Left forelimb (tissue), 1 donor: ENCODE measurements at places on chromosomes 5 and 9.

- no peak for DNase-seq
Observed at GRCh38 chr5:117393125-117393524, 818.5 kb upstream of the SEMA6A start.

DNA sequence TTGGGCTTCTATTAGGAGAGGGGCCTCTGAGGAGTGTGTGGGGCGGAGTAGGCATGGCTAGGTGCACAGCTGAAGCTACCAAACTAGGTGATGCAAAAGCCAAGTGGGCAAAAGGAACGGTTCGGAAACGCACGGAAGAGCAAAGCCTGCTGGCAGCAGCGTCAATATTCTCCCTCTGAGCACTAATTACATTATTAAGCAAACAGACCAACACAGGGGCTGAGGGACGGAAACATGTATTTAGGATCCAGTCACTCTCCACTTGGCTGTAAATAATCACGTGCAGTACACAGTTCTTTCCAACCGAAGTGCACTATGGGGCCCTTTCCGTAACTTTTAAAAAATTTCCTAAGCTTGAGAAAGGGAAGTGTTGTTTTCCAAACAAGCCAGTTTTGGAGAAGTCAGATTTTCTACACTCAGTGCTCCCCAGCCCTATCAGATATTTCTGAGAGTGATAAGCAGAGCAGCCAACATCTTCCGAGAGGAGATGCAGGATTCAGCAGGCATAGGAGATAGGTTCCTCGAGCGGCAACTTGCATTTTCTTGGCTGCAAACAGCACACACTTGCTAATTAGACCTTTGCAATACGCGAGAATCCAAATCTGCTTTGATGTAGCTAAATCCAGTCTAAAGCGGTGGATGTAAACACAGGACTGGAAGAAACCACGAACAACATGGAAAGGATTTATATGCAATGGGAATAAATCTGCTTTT, 217.2 kb upstream of the TBCA start:
- DNase-seq, result no peak

GRCh38 chr5:147701468-147701867, 81.1 kb downstream of the JAKMIP2 start:
- no peak for DNase-seq

GRCh38 chr5:100800562-100800961, 102.5 kb downstream of the ST8SIA4 start:
- DNase-seq, result no peak

GRCh38 chr9:117377046-117377445, 37.8 kb downstream of the ASTN2 start:
- no peak for DNase-seq

GRCh38 chr9:3224931-3225330, 300.9 kb downstream of the RFX3 start:
- DNase-seq, result no peak

DNA sequence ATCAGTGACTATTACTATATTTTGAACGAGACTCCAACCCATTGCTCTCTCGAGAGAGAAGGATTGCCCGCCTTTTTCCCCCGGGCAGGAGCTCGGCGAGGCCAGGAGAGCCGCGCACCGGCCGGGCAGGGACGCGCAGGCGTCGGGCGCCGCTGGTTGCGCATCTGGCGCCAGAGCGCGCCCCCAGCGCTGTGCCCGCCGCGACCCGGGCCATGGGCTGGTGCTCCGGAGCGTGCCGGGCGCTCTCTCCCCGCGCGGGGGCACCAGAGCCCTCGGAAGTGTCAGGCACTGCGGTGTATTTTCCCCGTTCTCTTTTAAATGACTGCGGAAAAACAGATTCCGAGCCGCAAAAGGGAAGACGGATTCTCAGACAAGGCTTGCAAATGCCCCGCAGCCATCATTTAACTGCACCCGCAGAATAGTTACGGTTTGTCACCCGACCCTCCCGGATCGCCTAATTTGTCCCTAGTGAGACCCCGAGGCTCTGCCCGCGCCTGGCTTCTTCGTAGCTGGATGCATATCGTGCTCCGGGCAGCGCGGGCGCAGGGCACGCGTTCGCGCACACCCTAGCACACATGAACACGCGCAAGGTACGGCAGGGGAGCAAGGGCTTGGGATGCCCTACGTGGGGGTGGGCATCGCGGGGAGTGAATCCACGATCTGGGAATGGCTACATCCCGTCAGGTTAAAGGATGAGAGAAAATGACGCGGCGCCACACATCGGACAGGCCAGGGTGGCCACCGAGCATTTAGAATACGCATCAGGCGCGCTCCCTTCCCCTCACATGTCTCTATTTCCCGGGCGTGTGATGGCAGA, 1.1 kb upstream of the NTRK2 start:
- DNase-seq, result peak; percentile 90

- DNase-seq, result no peak
Observed at GRCh38 chr9:94987731-94988130, 261.2 kb downstream of the AOPEP start.

GRCh38 chr5:72438141-72438540, 69.1 kb downstream of the ZNF366 start:
- DNase-seq, result no peak

GRCh38 chr5:116686438-116686837, 111.8 kb upstream of the SEMA6A start:
- no peak for DNase-seq

DNA sequence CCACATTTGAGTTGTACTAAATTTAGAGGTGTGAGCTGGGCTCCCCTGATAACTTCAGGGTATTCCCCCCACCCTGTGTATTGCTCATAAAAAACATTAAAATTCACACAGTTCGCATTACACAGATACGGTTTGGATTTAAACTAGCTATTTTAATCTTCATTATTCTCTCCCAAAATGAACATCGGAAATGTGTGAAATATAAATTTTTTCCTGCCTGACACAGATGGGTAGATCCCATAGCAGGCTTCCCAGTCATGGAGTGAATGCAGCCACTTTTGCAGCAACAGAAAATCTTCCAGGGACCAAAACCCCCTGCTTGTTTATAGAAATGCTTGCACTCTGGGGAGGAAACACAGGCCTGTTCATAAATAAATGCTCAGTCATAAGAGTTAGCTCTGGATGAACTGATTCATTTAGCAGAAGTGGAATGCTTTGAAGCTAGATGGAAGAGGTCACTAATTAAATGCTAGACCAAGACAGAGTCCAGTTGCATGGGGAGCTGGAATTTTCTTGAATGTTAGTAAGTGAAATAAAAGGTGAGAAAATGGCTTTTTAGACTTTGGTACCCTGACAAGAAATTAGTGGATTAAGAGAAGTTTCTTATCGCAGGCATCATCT, 115.6 kb downstream of the PDE8B start:
- DNase-seq, result no peak

GRCh38 chr9:87372356-87372851, 125.3 kb upstream of the DAPK1 start:
- DNase-seq, result no peak

- no peak for DNase-seq
Observed at GRCh38 chr5:40441733-40442132, 238.0 kb upstream of the PTGER4 start.

DNA sequence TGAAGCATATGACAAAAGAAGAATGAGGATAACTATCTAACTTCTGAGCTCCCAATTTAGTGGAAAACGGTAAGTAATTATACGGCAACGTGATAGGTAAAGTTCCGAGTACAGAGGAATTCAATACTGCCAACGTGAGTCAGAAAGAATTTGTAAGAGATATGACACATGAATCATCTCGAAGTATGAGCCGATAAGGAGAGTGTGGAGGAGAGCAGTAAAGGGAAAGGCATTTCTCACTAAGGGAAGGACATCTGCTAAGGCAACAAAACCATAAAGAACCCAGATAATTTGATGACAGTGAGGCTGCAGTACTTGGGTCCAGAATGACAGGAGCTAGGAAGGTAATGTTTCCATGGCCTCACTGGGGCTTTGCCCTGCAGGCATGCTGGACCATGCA, 11.0 kb downstream of the MPDZ start:
- DNase-seq, result no peak

DNA sequence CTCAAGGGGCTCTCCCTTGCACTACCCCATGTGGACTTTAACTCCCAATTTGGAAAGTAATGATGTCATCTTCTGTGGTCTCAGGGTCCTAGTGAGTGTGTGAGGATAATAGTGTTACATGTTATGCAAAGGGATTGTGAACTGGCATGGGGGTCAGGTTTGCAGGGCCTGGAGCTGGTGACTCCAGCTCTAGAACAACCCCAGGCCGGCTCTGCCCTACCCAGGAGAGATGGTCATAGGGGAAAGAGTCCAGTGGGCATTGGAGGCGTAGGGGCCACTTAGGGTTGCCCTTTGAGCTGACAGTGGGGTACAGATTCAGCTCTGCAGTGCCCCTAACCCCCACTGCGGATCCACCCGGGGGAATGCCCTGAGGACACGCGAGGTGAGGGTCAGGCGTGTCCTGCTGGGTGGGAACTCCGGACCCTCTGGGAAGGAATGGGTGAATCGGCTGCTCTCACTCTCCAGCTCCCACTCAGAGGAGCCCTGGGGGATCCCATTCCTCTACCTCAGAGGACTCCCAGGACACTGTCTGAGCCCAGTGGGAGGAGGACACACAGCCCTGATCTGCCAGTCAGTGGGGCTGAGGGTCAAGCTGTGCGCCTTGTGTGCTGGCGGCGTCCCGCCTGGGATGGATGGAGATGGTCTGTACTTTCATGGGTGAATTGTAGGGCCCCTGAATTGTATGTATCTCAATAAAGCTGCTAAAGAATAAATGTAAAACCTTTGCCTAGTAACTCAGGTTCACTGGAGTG, 2.5 kb upstream of the NKD2 start:
- no peak for DNase-seq

GRCh38 chr9:33222031-33222430, 17.9 kb upstream of the SPINK4 start:
- DNase-seq, result no peak

DNA sequence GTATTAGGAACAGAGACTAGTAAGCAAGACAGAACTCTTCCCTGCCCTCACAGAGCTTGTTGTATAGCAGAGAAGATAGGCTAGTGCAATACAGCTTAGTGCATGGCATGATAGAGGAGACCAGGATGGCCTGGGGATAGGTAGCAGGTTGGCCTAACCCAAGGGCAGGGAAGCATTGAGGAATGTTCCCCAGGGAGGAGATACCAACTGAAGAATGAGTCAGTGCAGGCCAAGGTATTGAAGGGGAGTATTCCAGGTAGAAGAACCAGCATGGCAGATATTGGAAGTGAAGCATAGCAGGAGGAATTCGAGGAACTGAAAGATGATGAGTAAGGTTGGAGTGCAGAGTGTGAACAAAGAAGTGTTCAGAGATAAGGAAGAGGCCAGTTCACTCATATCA, 138.6 kb upstream of the DHFR start:
- no peak for DNase-seq
